Progenitor cell of endocrine pancreas (in vitro differentiated cells): ENCODE measurements at places on chromosomes 2 and 18. TPM values are rescaled to one million over a fixed set of nuclear protein-coding genes. Genes with fewer than 3 reads are reported as not detected.

Gene SERPINB5
- total RNA-seq = 0.22 TPM in 1 of 2 replicates, not detected in the other

Gene PLCD4
- total RNA-seq = 0.38 and 0.62 TPM in 2 replicates

Gene CPLX4
- total RNA-seq = not detected in 2 replicates

GRCh38 chr2:226131299-226131784 is 668.3 kb downstream of the IRS1 start:
- H3K4me3 ChIP-seq = no peak overlapping the region
- H3K27me3 ChIP-seq = no peaks in the 10 kb centered on the region
- DNase-seq = no peak
- H3K27ac ChIP-seq = no peak overlapping the region
- no peaks in the 10 kb centered on the region for H3K4me1 ChIP-seq

- H3K4me3 ChIP-seq = no peak overlapping the region
- H3K36me3 ChIP-seq = no peaks in the 10 kb centered on the region
- no peak for DNase-seq
Measured at GRCh38 chr2:62303788-62304187, 107.9 kb downstream of the B3GNT2 start.

DNA sequence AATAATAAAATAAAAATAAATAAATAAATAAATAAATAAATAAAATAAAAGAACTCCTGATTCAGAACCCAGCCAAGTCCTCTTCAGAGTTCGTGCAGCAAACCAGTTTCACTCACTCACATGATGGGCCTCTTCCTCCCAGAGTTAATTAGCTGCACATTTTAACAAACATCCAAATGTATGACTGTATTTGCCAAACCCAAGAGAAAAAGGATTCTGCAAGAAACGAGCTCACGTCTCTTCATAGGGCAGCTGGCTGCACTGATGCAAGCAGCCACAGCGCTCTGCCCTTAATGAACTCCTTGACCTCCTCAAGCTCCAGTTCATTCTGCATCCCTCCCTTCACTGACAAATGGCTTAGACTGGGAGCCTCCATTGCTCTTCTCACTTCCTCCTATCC is 55.1 kb downstream of the MREG start:
- H3K36me3 ChIP-seq = peaks cover 15% of the 10 kb centered on the region
- no peak for DNase-seq
- H3K4me1 ChIP-seq = no peaks in the 10 kb centered on the region
- H3K27me3 ChIP-seq = no peaks in the 10 kb centered on the region
- H3K4me3 ChIP-seq = no peak overlapping the region
- H3K27ac ChIP-seq = no peak overlapping the region

- no peaks in the 10 kb centered on the region for H3K36me3 ChIP-seq
- peaks cover 2% of the 10 kb centered on the region for H3K4me1 ChIP-seq
- H3K4me3 ChIP-seq = no peak overlapping the region
- peaks cover 4% of the 10 kb centered on the region for H3K27me3 ChIP-seq
Measured at GRCh38 chr2:2845267-2845666, 514.2 kb upstream of the MYT1L start.

DNA sequence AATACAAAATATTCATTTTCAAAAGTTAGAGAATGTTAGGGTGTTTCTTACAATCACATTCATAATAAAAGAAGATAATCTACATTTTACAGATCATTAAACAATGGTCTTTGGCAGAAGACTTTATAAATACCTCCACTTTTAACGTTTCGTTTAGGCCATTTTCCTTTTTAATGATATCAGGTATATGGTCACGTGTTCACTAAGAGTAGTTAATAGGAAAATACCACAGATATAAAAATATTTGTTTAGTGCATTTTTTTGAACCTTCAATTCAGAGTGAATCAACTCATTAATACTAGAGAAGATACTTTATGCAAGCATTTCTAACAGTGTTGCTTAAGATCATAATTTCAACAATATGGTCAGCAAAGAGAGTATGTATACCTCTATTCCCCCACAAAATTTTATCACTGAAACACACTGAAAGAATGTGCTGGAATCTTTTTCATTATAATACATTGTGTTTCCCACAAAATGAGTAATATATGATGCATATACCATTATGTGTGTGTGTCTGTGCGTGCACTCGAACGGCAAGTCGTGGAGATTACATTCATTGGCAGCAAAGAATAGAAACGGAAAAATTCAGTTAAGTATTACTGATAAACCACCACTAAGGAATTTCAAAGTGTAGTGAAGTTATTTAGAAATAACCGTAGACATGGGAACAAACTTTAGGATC is 319.9 kb upstream of the THUMPD2 start:
- H3K4me3 ChIP-seq = no peak overlapping the region
- H3K4me1 ChIP-seq = peaks cover 21% of the 10 kb centered on the region
- DNase-seq = no peak
- H3K36me3 ChIP-seq = no peaks in the 10 kb centered on the region

DNA sequence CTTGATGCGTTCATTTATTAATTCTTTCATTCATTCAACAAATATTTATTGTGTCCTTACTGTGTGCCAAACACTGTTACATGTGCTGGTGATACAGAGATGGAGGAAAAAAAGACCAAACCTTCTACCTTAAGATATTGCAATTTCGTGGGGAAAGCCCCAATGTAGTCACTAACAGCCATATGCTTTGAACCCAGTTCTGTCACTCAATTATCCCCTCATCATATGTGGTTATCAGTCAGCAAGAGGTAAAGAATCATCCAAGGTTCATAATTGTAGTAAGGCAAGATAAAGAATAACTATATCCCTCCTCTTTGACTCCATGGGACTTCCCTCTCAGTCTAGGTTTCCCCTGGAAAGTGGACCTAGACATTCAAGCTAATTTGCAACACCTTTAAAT is 1185.6 kb upstream of the CELF4 start:
- no peak overlapping the region for H3K27ac ChIP-seq
- peaks cover 2% of the 10 kb centered on the region for H3K4me1 ChIP-seq
- no peak for DNase-seq
- H3K36me3 ChIP-seq = no peaks in the 10 kb centered on the region

GRCh38 chr18:79252904-79253633 is 142.7 kb upstream of the NFATC1 start:
- DNase-seq = no peak
- no peaks in the 10 kb centered on the region for H3K4me1 ChIP-seq
- H3K4me3 ChIP-seq = no peak overlapping the region
- H3K27me3 ChIP-seq = no peaks in the 10 kb centered on the region
- peaks cover 3% of the 10 kb centered on the region for H3K36me3 ChIP-seq
- peak overlapping the region; percentile 57 for H3K27ac ChIP-seq

GRCh38 chr2:64644458-64645382 is 9.0 kb downstream of the SERTAD2 start:
- peak; percentile 36 for DNase-seq
- H3K4me1 ChIP-seq = peaks cover 68% of the 10 kb centered on the region
- H3K27ac ChIP-seq = peak overlapping the region; percentile 99
- no peaks in the 10 kb centered on the region for H3K36me3 ChIP-seq

- no peaks in the 10 kb centered on the region for H3K4me1 ChIP-seq
- DNase-seq = no peak
- H3K27me3 ChIP-seq = no peaks in the 10 kb centered on the region
- H3K36me3 ChIP-seq = peaks cover 63% of the 10 kb centered on the region
Measured at GRCh38 chr18:27094621-27095020, 90.5 kb downstream of the CHST9 start.

DNA sequence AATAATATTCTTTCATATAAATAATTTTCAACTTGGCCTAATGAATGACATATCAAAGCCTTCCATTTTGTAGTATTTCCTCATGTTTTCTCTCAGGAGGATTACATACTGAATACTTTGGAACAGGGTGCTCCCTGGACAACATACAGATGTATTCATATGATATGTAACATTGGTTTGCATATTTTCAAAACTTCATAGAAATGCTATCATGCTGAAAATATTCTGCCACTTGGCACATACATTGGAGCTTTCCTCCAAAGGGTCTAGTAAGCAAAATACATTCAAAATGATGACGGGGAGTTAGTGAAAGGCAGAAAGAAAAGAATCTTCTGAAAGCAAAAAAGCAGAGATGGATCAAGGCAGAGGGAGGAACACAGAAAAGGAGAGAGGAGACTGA is 38.1 kb upstream of the RTN4 start:
- H3K27me3 ChIP-seq = no peaks in the 10 kb centered on the region
- no peak overlapping the region for H3K27ac ChIP-seq
